Lung (tissue), 17 donors: ENCODE measurements at places on chromosomes 2 and 18.

GRCh38 chr18:80034852-80035406, 695 bp downstream of the RBFA start:
- peak; percentile 38 for DNase-seq

GRCh38 chr18:54173250-54173649, 51.2 kb downstream of the MBD2 start:
- DNase-seq: no peak

GRCh38 chr2:203694191-203694590, 12.2 kb upstream of the CD28 start:
- peak; percentile 44 for DNase-seq

DNA sequence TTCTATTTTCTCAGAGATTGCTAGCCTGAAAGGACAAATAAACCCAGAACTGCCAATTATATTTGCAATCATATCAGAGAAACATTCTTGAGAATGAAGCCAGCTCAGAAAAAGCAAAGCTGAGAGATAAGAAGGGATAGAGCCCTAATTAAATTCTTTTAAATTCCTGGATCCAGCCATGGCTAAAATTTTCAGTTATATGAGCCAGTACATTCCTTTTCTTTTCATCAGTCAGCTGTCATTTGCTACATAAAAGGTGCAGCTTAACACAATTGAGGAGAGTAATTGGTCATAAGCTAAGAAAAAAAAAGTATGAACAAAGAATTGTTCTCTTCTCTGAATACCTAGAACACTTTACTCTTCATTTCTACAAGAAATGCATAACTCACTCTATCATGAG, 303.5 kb upstream of the FIGN start:
- no peak for DNase-seq

DNA sequence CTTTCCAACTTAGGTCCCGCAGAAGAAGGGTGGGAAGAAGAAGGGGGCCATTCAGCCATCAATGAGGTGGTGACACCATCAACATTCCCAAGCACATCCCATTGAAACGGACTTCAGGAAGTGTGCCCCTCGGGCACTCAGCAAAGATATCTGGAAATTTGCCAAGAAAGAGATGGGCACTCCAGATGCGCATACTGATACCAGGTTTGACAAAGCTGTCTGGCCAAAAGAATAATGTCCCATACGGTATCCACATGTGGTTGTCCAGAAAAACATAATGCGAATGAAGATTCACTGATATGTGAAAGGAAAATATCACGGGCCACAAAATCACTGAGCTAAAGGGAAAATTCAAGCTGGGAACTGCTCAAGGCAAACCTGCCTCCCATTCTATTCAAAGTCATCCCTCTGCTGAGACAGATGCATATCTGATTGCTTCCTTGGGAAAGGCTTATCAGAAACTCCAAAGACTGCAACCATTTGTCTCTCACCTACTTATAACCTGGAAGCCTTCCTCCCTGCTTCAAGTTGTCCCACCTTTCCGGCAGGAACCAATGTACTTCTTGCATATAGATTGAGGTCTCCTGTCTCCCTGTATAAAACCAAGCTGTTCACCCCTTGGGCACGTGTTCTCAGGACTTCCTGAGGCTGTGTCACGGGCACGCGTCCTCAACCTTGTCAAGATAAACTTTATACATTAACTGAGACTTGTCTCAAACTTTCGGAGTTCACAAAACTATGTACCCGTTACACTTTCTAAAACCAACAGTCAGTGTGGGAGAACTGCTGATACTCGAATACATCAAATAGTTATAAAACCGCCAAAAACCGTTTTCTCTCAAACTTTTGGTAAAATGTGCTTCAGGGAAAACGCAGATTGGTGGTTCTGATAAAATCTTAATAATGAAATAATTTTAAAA, 1.3 kb upstream of the PDK1 start:
- DNase-seq: peak; percentile 32

- no peak for DNase-seq
Observed at GRCh38 chr2:13143451-13143850, 426.7 kb downstream of the TRIB2 start.

GRCh38 chr18:30888344-30888743, 154.2 kb downstream of the DSC3 start:
- no peak for DNase-seq

DNA sequence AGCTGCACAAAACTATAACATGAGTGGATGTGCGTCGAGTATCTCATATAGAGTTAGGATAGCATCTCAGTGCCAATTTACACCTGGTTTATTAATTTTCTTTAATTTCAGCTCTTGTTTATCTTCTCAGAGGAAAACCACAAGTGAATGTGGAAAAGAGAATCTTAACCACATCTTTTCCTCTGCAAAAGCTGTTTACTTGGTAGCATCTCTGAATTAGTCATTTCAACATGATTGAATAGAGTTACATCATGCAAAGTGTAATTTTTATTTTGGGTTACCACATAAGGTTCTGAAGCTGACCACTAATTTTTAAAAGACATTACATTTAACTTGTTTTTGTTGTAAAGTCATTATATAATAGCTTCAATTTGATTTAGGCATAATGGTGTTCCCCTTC, 83.8 kb upstream of the FAM237A start:
- no peak for DNase-seq

DNA sequence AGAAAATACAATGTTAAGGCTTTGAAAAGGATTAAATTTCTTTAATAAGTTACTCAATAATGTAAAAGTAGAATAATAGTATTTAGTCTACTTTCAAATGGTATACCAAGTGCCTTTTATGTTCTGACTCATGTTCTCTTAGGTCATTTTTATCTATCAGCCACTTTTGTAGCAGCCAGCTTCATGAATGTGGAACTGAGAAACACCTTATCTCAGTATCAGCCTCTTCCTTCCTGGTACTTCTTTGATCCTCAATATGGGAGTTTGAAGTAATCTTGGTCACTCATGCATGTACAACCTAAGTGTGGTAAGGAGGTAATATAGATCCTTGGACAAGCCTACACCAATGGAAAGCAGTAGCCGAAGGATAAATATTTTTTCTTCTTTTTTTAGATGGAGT, 180.4 kb upstream of the NRXN1 start:
- no peak for DNase-seq

DNA sequence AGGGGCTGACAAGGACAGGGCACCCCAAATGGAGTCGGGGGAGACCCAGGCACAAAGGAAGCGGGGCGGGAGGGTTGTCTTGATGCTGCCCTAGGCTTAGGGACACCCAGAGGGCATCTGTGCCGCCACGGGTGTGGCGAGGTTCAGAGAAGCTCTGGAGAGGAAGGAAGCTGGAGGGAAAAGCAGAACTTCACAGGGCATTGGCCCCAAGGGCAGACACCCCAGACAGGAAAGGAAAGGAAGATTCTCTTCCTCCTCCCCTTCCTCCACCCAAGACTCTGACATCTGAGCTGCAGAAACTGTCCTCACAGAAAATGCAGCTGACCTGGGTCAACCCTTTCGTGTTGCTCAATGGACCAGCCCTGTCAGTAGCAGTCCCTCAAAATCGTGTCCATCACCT, 25.6 kb downstream of the DNMT3A start:
- no peak for DNase-seq

- DNase-seq: no peak
Observed at GRCh38 chr2:238754259-238754658, 93.6 kb upstream of the TWIST2 start.

DNA sequence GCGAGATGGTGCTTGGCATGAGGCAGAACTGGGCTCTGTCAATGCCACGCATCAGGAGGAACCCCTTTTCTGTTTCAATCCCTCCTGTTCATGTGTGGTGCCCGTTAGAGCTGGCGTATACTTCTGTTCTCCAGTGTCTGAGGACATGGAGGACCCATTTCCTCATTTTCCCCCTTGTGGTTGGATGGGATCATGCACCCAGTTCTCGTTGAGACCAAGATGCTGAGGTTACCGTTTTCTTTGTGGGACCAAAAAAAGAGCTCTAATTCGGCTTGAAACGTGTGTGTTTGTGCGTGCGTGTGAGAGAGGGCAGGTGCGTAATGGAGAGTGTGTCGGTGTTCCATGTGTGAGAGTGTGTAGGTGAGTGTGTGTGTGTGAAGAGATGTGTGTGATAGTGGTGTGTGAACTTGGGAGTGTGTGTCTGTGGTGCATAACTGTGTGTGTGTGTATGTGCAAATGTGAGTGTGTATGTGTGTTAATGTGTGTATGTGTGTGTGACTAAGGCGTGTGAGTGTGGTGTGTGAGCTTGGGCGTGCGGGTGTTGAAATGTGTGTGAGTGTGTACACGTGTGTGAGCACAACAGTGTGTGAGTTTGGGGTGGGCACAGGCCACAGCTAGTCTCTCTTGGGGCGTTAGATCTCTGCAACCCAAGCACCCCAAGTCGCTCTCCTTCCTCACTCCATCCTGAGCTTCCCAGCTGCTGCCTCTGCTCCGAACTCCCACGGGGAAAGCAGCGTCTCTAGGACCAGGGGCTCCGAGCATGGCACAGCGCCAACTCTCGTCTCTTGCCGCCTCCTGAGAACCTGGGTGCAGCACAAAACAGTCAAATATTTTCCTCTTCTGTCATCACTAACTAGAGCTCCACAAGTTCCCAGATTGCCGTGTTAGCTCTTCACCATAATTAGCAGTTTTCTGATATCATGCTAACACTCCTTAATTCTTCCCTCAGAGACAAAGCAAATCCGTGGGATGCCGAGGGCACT, 75.8 kb downstream of the LONRF2 start:
- peak; percentile 33 for DNase-seq

- DNase-seq: no peak
Observed at GRCh38 chr2:112709703-112710102, 11.1 kb upstream of the NT5DC4 start.

- DNase-seq: no peak
Observed at GRCh38 chr2:124186801-124187200, 161.7 kb downstream of the CNTNAP5 start.
